ENCODE measurements at places on chromosomes 6 and 20.

GRCh38 chr6:77030929-77031674, 432.2 kb downstream of the HTR1B start:
- no peak for DNase-seq

DNA sequence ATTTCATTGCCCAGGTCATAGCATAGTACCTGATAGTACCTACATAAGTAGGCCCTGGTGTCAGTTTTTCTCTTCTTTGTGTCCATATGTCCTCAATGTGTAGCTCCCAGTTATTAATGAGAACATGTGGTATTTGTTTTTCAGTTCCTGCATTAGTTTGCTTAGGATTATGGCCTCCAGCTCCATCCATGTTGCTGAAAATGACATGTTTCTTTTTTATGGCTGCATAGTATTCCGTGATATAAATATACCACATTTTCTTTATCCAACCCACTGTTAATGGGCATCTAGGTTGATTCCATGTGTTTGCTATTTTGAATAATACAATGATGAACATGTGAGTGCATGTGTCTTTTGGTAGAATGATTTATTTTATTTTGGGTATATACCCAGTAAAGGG, 641.6 kb downstream of the RFPL4B start:
- DNase-seq = no peak

DNA sequence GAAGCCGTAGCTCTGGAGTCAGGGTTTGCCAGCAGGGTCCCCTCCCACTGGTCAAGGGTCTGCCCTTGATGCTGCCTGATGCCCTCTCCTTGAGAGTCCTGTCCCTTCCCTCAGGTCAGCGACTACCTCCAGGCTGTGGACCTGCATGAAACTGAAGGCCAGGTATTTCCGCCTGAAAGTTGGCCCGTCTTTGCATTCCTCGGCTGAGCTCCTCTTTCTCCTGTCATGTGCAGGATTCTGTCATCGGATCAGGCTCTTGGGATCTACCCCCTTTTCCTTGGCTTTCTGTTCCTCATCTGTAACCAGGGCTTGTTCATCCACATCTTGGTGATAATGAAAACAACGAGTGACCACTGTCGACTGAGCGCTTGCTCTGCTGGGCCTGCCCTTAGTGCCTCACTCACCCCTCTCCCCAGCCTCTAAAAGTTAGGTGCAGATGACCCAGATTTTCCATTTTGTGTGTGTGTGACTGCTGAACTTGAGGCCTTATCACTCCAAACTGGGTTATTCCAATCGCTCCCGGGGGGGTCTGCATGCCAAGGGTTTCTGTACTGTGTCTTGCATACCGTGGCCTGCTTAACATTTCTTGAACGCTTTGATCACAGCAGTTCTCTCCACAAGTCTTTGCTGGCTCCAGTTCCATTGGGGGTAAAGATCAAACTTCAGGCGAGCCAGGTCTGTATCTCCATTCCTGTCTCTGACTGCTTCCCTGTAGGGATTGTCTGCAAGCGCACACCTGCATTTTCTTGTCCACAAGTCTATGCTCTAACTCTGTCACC, 81.6 kb downstream of the DTD1 start:
- no peak for DNase-seq

- DNase-seq = no peak
Measured at GRCh38 chr20:52751571-52751970, 220.6 kb upstream of the TSHZ2 start.

DNA sequence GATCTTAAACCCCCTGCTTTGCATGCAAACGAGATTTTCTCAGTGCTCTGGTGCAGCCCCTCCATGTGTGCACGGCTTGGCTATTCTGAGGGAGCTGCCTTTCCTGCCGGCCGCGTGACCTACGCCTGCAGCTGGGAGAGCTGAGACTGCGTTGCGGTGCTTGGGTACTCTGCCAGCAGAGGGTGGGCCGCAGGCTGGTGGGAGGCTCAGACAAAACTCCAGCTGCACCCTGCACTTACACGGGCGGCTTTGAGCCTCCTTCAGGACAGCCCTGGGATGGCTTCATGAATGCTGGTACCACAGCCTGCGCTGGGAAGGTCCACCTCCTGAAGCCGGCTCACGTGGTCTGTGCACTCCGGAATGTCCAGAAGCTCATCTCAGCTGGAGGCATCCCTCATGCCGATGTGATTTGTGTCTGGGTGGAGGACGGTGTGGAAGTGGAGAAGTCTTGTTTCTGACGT, 223.7 kb downstream of the DLL1 start:
- DNase-seq = no peak

Measured in stimulated activated CD4-positive, alpha-beta T cell treated with anti-CD3 and anti-CD28 coated beads, Interleukin-1b, Interleukin-23, amount 100 ng/mL, for 4 hours (primary cell).